Fibroblast of mammary gland (primary cell): ENCODE measurements at places on chromosomes 12 and 14.

DNA sequence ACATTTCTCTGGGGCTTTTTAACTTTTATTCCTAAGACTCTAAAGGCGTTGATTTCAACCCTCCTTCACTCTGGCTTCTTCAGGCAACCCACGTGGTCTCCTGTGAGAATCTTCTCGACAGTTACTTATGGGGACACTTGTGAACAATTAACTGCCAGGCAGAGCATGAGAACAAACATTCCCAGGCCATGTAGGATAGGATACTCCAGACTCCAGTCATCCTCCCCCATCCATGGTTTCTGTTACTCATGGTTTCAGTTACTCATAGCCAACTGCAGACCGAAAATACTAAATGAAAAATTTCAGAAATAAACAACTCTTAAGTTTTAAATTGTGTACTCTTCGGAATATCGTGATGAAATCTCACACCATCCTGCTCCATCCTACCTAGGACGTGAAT, 19.5 kb downstream of the GPR68 start:
- DNase-seq, result peak; percentile 62

GRCh38 chr14:96085369-96085768, 46.2 kb downstream of the C14orf132 start:
- DNase-seq, result no peak

- no peak for DNase-seq
Observed at GRCh38 chr14:22036541-22037239, 363.1 kb upstream of the OR4E1 start.

GRCh38 chr14:55398679-55399078, 13.0 kb downstream of the ATG14 start:
- peak; percentile 98 for DNase-seq

DNA sequence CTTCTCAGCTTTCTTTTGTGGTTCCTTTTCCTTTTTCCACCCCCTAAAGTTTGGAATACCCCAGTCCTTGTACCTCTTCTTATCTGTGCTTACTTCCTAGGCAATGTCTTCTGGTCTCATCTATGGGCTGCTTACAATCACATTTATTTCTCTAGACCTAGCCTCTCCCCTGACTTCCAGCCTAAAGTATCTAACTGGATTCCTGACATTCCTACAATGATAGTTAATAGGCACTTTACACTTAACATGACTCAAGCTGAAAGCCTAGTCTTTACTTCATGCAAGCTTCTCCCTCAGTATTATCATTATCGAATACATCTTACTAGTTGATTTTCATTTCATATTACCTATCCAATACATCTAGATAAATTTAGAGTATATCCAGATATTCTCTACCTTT, 21.2 kb downstream of the CLECL1 start:
- DNase-seq, result no peak

DNA sequence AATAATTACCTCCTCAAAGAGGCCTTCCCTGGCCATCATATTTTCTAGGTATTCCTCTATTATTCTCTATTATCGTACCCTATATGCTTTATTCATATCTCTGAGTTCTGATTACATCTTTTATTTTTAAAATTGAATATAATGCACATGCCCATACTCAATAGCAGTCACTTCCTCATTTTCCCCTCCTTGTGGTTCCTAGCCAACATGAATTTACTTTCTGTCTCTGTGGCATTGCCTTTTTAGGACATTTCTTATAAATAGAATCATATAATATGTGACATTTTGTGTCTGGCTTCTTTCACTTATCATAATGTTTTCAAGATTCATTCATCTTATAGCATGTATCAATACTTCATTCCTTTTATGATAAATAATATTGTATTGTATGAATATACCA, 74.4 kb upstream of the TRHDE start:
- no peak for DNase-seq

- peak; percentile 90 for DNase-seq
Observed at GRCh38 chr14:68143341-68143841, 323.8 kb downstream of the RAD51B start.

DNA sequence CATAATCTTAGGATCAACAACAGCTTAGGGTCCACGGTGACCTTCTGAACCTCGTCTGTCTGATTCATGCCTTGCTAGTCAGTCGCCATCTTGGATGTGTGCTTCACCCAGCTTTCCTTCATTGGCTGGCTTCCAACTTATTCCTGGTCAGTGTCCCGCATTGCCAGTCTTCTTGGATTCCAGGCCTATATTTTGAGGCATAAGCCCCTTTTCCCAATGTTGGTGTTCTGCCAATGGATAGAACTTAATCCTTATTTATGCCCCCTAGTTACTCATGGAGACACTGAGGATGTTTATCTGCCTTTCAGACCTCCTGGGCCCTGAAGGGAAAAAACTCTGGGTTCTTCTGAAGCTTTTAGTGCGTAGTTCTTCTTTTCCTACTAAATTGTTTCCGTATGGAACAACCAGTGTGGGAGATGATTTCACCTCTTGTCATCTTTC, 5.8 kb downstream of the JDP2 start:
- DNase-seq, result peak; percentile 84

DNA sequence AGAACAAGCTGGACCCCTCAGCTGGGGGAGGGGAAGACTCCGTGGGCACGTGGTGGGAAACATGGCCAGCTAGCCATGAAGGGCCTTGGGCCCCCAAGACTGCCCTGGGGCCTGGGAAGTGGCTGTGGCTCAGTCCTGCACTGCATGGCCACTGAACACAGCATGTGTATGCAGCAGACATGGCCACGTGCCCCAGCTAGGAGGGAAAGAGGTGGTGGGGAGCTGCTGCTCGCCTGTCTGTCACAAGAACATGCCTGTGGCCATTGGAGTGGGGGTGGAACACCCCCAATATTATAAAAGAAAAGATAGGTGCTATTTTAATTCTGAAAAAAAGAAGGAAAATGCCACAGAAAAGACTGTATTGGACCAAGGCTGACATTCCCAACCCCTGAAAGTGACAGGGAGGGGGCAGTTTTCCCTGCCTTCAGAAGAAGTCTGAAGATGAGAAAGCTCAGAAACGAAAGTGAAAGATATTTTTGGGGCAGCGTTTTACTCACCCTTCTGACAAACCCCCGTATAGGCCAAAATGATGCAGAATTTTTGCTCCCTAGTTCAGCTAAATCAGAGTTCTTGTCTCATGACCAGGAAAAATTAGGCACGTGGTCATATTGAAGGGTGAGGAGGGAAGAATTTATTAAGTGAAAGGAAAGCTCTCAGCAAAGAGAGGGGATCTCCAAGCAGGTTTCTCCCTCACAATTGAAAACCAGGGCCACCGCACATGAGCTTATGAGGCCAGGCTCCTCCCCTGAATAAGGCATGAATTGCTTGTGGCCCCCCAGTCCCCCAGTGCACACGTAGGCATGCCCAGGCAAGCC, 35.2 kb upstream of the PCNX1 start:
- no peak for DNase-seq

DNA sequence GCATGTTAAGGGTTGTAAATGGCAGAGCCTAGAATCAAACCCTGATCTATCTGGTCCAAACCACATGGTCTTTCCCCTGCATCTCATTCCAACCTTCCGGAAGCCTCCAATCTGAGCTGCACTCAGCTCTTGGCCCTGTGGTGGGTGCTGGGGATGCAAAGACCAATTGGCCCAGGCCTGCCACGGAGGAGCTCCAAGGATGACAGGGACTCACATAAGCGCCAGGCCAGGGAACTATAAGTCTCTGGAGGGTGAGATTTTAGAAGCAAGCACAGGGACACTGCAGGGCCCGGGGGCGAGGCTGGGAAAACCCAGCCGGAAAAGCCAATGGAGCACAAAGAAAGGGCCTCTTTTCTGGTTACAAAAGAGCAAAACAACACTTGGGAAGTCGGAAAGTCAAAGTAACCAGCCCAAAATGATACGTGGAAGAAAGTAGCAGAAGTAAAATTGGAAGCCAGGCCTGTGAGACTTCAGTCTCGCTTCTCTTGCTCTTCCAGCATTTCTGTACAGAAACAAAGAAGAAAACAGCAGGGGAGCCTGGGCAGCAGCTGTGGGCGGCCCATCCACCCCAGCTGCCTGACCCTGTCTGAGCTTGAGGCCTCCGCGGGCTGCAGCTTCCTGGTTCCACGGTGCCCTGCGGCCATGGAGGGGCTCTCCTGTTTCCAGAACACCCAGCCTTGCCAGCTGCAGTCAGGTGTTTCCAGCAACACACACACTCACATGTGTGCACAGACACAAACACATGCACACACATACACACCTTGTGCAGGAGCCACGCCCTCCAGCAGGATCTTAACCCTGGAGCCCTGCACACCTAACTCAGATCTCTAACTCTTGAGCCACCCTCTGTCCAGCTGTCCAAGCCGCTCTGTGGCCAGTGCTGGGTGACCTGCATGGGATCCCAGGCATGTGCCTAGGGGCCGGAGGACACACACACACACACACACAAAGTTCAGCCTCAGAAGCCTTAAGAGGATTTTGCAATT, 178.2 kb downstream of the BCL11B start:
- no peak for DNase-seq

- DNase-seq, result peak; percentile 90
Observed at GRCh38 chr14:74712499-74713394, at the start of the genes AREL1 and FCF1. Gene AREL1, minus strand, starts transcription at chr14:74713080. Its CDS starts 27,465 bp downstream, at chr14:74685615. Gene FCF1, plus strand, starts transcription at chr14:74713144. Its CDS starts 54 bp downstream, at chr14:74713198.

GRCh38 chr14:47917344-47917954, 242.0 kb upstream of the MDGA2 start:
- DNase-seq, result peak; percentile 10

DNA sequence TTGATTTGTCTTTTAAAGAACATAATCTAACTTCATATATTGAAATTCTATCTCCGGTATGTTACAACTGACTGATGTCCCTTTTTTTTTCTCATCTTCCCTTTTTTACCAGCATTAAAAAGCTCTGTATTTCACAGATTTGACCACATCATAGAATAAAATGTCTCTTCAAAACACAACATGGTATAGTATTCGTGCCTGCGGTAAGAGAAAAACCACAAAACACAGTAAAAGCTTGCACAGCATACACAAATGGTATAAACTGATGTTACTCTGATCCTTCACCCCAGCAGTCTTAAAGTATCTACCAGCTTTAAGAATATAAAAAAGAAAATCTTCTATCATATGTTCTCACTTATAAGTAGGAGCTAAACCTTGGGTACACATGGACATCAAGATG, 83.4 kb downstream of the HECTD1 start:
- no peak for DNase-seq

DNA sequence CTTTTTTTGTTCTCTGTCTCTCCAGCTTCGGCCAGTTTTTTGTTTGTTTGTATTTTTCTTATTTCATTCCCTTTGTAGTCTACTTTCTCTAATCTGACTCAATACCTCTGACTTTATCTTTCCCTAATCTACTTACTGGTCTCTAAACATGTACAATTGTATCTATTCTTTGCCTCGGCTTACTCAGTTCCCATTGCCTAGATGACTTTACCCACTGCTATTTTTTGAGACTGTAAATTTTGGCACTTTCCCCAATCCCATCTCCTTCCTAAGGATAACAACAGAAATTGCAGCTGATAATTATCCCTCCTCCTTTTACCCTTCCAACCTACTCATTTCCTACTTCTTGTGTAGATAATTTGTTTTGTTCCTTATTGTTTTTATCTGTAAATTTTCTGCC, 511.1 kb downstream of the RPL10L start:
- no peak for DNase-seq

DNA sequence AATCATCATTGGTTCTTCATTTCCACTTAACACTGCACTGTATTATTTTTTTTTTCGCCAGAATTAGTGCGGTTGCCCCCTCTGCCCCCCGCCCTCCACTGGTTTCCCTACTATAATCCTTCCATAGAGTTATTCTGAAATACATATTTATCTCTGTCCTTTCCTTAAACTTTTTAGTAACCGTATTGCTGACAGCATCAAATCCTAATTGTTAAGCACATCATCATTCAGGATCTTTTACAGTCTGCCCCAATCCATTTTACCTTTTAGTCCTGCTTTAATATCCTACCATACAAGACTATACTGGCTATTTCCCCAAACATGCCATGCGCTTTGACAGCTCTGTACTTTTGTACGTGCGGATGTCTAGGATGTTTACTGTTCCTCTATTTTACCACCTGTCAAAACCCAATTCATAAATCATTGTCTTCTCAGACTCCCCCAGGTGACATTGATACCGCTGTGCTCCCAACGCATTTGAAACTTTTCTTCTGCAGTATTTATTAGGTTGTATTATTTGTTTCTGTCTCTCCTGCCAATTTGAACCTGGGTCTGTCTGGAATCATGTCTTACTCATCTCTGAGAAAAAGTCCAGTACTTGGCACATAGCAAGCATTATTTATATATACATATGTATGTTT, 1.0 kb downstream of the FGFR1OP2 start:
- DNase-seq, result peak; percentile 49

DNA sequence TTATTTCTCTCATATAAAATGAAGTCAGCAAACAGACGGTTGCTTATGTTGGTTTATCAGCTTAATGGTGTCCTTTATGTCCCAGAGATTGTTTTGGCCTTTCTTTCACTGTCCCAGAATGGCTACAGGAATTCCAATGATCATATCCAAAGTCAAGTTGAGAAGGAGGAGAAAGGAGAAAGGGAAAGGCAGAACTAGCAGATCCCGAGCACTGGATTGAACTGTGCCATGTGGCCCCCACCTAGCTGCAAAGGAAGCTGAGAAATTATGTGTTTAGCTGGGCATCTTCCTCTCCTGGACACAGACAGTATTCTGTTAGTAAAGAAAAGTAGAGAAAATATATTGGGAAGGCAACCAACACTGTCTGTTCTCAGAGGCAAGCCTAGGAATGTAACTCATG, 90.7 kb upstream of the ANO4 start:
- no peak for DNase-seq
